Activated CD4-positive, alpha-beta T cell treated with anti-CD3 and anti-CD28 coated beads for 24 hours (primary cell): ENCODE measurements at places on chromosomes 5 and 9.

- DNase-seq, result no peak
Observed at GRCh38 chr9:95285307-95285706, 32.2 kb downstream of the FANCC start.

- DNase-seq, result no peak
Observed at GRCh38 chr5:137119321-137119720, 379.8 kb downstream of the SPOCK1 start.

DNA sequence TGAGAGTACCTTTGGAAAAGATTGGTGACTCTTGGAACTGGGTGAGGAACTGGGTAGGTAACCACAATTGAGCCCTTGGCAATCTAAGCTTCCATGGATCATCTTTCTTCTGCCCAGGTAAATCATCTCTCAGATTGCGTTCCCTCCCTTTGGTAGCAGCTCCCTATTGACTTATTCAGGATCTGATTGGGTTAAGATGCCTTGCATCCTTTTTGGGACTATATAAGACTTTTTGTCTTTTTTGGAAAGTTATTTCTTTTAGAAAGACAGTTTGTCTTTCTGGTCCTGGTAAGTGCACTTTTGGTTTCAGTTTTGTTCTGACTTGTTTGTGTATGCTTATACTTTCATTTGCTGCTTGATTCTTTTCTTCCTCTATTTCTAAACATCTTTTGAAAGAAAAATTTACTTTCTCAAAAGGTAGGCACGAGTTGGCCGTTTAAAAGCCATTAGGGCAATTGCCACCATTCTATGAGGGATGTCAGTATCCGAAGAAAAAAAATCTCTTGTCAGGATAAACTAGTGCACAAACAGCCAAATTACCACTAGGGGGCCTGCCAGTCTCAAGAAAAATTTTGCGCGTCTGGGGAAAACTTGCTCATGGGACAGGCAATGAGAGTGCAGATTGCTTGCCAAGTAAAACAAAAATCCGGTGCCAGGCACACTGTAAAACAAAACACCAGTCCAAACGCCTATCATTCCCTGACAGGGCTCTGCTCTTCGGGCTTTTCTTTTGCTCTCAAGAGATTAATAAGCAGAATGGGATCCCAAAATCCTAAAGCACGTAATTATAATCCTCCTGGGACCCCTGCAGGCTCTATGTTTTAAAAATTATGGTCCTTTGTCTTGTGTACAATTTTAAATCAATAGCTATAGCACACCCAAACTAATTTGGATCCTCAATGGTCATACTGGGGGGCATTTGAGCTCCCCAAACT is 12.8 kb downstream of the OR1J1 start:
- DNase-seq, result peak; percentile 42

DNA sequence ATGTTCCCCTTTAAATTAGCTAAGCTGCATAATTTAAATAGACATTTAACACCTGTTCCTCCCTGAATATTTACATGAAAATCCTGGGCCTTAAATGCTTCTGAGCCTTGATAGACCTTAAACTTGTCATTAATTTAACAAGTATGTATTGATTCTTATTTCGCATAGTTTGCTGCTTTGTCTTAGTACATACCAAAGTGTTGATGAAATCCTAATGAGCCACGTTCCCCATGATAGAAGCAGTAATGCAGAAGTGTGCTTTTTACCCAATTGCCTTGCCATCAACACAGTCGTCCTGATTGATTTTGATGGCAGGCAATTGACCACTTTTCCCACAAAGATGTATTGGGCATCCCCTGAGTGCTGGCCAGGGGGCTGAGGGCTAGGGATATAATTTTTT is 213.5 kb downstream of the SGCD start:
- DNase-seq, result no peak

DNA sequence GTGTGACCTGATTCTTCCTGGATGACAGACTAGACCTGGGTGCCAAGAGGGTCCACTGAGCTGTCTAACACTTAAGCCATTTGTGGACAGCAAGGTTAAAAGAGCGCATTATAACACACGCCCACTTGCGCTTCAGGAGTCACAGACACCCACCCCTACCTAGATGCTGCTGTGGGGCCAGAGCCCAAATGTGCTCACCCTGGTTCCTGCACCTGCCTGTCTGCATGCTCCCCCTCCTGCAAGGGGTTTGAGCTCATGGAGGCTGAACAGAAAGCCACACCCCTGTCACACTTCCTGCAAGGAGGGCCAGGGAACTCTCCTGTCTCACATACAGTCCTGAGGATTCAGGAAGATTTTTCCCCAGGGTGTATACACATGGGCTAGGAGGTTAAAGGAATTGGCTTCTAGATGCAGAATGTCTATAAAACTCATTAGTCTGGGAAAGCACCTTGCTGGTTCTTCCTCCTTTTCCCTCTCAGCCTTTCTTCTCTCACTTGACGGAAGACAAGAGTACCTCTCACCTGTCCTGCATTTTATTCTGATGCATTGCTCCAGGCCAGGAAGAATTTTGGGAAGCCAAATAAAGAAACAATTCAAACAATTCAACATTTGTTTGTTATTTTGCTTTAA is 87.4 kb upstream of the LHFPL2 start:
- DNase-seq, result no peak

- no peak for DNase-seq
Observed at GRCh38 chr5:131193106-131193505, 22.4 kb downstream of the LYRM7 start.

DNA sequence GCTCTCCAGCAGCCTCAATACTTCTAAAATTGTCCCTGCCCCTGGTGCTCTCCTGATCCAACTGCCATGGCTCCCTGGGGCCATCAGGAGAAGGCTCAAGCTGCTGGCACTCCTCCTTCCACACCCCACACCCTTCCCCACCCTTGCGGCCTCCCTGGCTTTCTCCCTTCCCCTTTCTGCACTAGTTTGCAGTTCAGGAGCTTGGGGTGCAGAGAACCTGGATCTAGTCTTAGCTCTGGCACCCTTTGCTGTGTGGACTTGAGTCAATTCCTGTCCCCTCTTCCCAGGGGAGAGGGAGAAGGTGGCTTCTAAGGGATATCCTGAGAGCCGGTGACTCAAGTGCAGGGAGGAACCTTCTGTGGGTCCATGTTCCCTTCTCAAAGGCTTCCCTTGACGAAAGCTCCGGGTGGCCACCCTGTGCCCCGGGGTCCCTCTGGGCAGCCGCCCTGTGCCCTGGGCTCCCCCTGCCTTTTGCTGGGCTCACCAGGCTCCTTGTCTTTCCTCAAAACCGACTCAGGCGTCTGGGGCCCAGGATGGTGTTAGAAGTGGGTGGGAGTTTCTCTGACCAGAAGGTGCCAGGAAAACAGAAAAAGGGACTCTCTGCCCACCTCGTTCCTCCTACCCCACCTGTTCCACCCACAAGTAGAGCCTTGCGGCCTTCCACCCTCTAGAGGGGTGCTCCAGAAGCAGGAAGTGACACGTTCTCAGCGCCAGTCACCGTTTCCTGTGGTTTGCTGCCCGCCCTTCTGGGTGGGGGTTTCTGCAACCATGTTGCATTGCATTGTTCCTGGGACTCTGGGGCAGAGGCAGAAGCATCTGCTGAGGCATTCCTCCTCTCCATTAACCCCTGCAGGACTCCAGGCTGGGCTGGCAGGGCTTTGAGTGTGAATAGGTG is 15.0 kb downstream of the GLIPR2 start:
- DNase-seq, result peak; percentile 70

DNA sequence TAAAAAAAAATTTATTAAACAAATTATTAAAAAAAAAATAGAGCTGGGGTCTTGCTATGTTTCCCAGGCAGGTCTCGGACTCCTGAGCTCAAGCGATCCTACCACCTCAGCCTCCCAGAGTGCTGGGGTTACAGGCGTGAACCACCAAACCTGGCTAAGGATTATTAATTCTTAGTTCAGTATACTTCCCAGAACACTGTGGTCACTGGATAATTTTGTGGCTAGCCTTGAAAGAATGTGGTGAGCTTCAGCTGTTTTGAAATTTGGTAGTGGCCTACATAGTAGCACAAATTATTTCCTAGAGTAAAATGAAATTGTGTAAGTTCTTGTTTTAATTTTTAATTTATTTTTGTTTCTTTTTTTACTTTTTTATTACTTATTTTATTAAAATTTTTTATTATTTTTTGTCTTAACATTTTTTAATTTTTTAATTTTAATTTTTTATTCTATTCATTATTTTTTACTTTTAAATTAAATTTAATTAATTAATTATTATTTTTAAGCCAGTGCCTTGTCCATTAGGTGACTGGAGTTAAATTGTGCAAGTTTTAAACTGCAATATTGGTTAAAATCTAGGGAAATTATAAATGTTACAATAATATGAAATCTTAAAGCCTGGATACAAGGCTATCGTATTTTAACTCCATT is 23.0 kb downstream of the ARRDC3 start:
- DNase-seq, result no peak
